C1 segment of cervical spinal cord (tissue), 14 donors: ENCODE measurements at places on chromosomes 1 and 21.

DNA sequence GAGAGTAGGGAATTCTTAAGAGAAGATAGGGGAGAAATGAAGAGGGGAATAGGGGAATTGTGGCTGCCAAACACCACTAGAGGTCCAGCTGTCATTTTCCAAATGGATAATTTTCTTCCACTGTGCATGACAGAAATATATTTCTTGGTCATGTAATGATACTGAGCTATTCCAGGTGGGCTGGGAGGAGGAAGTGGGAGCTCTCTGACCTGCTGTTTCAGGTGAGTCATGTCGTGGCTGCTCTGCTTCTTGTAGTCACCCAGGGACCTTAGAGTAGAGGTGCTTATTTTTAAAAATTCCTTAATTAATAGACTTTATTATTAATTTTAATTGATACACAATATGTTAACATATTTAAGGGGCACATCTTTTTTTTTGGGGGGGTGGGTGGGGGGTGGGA is 11.9 kb downstream of the PDE4B start:
- no peak for DNase-seq

- DNase-seq: no peak
Observed at GRCh38 chr1:69290291-69290690, 277.4 kb upstream of the LRRC7 start.

DNA sequence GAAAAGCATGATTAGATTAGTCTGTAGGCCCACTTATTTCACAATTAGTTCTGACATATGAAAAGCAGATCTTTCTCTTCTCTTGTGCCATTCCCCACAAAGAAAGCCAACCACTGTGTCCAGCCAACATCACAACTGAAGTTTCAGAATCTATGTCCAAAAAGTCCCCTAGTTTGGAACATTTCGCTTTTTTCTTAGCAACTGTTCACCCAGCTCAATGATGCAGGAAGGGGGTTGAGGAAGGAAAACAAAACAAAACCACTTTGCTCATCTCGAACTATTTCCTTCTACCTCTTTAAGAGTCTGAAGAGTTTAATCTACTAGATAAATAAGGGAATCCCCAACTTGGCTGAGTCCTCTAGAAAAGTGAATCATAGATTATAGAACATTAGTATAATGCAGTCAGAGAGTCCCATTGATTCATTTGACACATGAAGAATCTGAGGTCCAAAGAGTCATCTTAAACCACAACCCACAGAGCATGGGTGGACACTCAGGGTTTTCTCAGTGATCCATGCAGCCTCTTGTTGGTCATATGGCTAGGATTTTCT is 159.3 kb upstream of the SGIP1 start:
- no peak for DNase-seq

DNA sequence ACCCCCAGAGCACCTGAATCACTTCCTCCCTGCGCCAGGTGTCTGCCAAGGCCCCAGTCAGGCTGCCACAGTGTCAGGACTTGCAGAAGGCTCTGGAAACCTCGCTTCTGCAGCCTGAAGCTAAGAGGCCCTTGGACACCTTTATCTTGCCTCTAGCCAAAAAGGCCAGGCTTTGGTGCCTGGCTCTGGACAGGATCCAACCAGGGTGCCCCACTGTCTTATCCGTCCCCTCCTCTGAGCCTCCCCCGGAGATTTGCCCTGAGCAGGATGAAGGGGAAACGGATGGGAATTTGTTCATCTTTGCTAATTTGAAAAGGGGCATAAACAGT is 12.8 kb upstream of the CLSTN1 start:
- no peak for DNase-seq

DNA sequence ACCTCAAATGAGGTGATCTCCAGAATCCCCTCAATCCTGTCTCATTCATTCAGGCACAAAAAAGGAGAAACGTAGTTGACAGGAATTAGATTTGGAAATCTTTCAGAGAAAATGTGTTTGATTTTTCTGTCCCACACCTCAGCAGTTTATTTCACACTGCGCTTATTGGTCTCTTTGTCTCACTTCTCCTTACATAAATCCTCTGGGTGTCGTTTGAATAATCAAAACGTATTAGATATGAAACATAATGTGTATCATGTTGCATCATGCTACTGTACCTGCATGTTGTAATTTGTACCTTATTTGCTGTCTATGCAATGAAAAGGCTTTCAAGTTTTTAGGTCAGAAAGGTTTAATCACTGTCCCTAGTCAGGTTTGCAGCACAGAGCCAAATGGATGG is 255.7 kb downstream of the DISC1 start:
- DNase-seq: no peak

DNA sequence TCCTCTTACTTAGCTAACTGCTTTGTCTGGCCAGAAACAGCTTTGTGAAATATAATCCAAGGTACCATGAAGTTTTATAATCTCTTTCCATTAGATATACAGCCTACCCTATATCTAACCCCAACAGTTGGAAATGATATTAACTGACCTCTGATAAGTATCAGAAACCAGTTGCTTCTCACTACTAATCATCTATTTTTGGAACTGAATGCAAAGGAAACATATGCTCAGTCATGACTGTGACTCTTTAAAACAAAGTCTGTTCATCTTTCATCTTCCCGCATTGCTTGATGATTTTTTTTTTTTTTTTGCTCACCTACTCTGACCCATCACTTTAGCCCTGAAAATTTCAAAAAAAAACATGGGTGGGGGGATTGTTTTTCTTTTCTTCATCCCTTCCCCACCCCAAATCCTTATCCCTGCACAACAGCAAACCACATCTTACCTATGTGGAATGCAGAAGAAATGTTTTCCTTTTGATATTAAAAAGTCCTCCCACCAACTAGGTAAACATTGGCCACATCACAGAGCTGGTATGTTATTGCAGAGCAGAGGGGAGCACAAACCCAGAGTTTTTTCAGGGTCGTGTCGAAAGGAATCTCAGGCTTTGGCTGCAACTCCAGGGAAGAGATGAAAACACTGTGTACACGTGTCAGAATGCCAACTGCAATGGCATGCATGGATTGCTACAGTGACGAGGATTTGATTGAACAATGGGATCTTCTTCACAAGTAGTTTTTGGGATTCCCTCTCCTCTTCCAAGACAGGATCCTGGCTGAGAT is 137.3 kb downstream of the SLC30A10 start:
- DNase-seq: no peak

DNA sequence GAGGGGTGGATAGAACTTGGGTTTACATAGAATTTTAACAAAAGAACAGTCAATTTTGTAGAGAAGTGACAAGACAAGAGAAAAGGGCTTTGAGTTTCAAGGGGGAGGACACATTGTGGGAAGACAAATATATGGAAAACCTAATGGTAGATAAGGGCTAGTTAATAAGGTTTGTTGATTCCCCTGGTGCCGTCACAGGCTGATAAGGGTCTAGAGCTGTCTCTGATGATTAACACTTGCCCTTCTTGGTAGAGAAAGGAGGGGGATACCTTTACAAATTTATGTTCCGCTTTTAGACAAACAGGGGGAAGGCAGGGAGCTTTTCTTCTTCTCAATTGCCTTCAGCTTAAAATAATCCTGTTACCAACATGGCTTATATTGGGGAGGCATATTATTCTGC is 124.3 kb downstream of the ETS2 start:
- DNase-seq: no peak

GRCh38 chr1:84107955-84108354 is 36.1 kb upstream of the PRKACB start:
- DNase-seq: no peak

- no peak for DNase-seq
Observed at GRCh38 chr1:62230718-62231117, 36.1 kb downstream of the L1TD1 start.

DNA sequence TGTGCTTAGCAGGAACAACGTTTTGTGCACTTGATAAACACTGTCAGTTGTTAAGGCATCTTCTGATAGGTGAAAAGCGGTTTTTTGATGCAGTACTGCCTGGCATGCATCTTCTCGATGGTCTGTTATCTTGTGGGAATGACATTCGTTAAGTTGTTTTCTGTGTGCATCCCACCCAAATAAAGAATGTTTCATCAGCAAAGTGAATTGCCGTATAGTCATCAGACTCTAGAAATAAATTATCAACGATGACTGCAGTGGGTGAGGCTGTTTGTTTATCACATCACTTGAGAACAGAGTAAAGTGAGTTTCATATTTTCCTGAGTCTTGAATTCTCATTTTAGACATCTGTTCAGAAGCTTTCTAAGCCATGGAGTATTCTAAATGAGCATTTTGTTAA is 34.1 kb downstream of the NFIA start:
- no peak for DNase-seq

DNA sequence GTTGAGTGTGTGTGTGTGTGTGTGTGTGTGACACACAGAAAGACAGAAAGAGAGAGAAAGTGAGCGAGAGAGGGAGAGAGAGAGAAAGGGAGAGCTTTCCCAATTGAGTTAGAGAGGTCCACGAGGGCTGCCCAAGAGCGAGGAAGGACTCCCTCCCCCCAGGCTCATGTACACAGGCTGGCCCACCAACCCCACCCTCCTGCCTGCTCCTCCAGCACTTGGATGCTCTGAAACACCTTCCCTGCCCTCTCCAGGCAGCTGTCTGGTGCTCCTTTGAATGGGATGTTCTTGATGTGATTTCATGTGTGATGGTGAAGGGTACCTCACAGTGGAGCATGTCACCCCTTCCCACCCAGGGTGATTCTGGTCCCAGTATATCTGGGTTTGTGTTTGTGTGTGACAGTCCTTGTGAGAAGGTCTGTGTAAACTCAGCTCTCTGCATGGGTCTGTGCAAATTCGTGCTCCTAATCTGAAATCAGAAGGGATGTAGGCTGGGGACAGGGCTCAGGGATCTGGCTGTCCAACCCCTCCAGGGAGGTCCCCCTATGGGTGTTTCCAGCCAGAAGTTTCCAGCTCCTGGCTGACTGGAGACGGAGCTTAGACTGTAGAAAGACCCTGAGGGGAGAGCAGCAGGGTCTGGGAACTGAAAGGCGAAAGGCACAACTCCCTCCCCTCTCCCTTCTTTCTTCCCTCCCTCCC is 6.8 kb upstream of the PEAR1 start:
- no peak for DNase-seq

DNA sequence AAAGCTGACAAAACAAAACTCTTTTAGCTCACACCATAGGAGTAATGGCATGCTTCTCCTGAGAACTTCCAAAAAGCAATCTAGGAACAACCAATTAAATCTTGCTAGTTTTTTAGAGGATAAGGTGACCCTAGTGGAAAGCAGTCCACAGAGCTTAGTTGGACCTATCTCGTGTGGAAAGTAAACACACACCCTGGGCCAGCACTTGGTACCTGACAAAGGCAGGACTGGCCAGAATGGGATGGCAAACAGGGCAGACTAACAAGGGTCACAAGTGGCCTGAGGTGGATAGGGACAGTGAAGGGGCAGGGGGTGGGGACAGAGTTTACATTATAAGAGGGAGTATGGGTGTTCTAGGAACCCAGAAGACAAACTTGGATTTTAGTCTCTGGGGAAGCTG is 22.0 kb downstream of the FMO4 start:
- no peak for DNase-seq

DNA sequence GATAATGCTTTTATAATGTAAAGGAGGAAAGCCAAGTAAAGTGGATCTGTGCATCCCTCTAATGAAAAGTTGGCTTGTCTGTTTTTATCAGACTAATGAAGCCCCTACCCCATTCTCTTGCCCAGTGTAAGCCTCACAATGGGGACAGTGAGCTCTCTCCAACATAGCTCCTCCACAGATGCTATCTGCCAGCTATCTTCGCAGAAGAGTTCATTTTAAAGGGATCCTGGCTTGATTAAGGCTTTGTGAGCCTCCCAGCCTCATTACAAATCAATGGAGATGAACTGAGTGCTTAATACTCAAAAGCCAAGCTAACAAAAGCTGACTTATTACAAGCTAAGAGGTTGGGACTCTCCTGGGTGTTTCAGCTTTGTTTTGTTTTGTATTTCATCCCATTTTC is 514.7 kb downstream of the NUF2 start:
- DNase-seq: no peak

DNA sequence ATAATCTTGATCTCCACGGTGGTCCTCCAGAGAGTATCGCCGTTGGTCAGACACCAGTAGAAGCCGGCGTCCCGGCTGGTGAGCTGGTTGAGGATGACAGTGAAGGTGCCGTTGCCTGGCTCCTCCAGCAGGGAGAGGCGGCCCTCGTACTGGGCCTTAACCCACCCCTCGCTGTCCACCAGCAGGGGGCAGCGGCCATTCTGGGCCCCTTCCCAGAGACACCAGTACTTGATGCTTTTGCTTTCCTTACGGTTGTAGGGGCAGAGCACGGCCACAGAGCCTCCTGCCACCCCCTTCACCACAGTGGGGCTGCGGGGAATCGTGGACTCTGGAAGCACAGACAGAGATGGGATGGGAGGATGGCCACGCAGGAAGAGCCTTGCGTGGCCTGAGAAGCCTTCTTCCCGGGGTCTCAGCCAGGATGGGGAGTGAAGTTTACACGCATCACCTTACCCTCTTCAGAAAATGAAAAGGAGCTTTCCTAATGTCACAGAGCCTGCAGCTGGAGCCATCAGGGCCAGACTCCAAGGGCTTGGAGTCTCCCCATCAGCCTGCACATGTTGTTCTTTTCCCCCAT is 10.7 kb downstream of the PIGR start:
- DNase-seq: no peak
